ENCODE measurements at places on chromosomes 1 and 21.

DNA sequence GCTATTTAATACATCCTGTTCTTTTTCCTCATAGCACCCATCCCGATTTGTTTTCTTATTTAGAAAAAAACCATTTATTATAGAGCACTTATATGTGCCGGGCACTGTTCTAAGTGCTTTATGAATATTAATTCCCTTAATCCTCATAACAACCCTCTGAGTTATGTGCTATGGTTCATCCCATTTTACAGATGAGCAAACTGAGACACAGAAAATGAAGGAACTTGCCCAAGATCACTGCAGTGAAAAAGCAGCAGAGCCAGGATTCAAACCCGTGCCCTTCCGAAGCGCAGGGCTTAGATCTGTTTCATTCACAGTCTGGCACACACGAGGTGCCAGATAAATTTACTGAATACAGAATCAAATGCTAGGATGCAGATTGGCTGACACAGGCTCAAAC is 85.1 kb upstream of the ZC3H12A start:
- DNase-seq, result no peak

DNA sequence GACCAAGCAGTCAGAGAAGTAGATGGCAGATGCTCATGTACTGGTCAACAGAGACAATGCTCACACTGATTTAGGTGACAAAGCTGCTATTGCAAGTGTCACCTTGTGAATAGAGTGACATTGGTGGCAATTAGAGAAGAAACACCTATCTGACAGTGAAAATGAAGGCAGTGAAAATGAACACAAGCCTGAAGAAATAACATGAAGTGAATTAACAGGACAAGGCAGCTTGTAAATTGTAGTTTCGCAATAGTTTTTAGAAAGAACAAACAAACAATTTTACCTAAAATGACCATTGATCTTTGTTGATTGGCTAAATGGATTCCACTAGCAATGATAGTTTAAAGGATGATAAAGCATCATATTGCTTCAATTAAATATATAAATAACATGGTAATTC is 1389.5 kb downstream of the PLA2G4A start:
- no peak for DNase-seq

DNA sequence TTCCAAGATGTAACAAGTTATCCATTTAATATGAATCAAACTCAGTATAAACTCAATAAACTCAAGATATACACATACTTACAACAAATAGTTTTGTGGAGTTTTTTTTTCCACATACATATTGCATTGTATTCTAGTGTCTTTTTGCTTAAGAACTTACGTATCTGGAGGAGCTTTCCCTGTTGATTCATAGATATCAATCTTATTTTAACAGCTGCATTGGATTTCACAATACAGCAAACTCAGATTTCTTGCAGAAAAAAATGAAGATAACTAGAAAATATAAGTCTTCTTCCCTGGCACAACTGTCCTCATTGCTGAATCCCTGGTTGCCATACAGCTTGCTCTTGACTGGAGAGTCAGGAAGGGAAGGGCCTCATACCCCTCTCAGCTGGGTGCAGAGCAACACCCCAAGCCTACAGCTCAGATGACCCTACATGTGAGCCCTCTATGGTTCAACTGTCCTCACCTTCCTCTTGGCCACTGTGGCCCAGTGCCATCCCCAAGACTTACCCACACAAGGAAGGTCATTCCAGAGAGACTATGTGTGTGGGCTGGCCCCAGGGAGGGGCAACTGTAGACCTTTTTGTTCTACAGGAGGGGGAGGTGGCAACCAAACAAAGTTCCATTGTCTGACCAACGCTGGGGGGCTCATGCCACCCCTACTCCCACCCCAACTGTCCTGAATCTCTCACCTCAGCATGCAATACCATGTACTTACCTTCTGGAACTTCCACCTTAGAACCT is 1.7 kb downstream of the MPZ start:
- DNase-seq, result no peak

DNA sequence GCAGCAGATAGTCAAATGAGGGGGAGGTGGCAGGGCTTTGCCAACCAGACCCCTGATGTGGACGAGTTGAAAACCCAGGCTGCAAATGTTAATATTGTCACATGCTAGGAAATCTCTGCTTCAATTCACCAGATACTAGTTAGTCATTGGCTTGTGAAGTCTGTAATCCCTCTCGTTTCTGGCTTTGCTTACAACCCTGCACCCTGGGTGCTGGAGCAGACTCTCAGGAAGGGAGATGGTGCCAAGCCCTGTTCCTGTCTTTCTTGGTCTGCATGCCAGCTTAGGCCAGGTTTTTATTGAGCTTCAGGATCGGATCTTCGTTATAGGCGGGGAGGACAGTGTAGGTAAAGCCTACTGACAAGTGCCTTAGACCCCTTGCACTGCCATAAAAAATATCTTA is 53.3 kb downstream of the MDM4 start:
- no peak for DNase-seq

GRCh38 chr21:17783481-17784179 is 35.5 kb downstream of the C21orf91 start:
- peak; percentile 22 for DNase-seq

Measured in transverse colon (tissue), 4 donors.